Suppressor macrophage (primary cell): ENCODE measurements at places on chromosomes 11 and 22.

- no peak for DNase-seq
Observed at GRCh38 chr11:13118650-13119049, 109.5 kb downstream of the RASSF10 start.

GRCh38 chr11:74494916-74495315 is 1.4 kb upstream of the LIPT2 start:
- no peak for DNase-seq

GRCh38 chr11:12281571-12282478 is 95.5 kb upstream of the PARVA start:
- peak; percentile 83 for DNase-seq

DNA sequence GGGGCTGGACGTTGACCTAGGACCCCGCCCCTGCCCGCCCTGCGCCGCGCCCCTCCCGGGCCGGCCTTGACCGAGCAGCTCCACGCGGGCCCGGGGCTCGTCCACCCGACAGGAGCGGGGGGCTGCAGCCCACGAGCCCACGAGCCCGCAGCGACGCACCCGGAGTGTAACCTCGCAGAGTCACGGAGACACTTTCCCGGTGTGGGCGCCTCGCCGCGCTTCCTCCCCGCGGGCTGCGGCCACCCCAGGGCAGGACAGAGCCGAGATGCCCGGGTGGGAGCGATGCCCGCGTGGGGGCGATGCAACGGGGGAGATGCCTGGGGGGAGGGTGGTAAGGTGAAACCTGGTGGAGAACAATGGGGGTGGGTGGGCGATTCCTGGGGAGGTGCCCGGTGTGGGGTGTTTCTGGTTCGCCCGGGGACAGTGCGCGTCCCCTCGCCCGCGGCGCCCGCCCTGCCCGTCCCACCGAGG is 4.9 kb upstream of the ZBED4 start:
- DNase-seq: peak; percentile 25

DNA sequence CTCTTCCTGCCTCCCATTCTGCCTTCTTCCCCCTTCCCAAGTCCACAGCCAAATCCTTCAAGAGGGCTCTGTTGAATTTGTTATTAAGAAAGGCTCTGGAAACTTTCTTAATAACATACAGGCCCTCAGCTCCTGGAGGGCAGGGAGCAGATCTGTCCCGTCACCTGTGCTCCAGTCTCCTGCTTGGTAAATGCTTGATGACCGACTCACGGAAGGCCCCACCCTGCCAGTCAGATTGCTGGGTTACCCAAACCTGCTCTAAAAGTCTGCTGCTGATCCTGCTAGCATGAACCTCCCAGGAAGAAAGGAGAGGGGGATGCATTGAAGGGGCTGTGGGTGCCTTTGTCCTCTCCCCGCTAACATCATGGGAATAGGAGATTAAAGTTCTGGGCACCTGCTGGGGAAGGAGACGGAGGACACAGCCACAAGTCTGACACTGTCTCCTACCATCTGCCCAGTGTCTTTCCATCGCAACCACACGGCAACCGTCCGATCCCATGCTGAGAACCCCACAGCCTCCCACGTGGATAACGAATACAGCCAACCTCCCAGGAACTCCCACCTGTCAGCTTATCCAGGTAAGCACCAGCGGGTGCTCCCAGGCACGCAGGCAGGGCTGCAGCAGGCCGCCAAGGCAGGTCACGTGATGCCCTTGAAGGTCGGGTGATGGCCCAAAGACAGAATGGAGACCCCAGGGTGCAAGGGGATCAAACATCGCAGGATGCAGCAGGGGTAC is 22.5 kb downstream of the CD5 start:
- DNase-seq: no peak

GRCh38 chr11:57414612-57415212 is 12.2 kb downstream of the SLC43A3 start:
- no peak for DNase-seq

DNA sequence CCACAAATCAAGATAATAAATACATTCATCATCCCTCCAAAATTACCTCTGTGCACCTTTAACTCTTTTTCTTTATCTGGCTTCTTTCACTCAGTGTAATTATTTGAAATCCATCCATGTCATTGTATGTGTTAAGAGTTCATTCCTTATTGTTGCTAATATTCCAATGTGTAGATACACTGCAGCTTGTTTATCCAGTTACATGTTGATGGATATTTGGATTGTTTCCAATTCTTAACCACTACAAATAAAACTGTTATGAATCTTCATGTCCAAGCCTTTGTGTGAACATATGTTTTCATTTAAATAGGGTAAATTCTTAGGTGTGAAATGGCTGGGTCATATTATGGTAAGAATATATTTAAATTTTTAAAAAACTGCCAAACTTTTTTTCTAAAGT is 323.3 kb upstream of the NCAM1 start:
- no peak for DNase-seq

DNA sequence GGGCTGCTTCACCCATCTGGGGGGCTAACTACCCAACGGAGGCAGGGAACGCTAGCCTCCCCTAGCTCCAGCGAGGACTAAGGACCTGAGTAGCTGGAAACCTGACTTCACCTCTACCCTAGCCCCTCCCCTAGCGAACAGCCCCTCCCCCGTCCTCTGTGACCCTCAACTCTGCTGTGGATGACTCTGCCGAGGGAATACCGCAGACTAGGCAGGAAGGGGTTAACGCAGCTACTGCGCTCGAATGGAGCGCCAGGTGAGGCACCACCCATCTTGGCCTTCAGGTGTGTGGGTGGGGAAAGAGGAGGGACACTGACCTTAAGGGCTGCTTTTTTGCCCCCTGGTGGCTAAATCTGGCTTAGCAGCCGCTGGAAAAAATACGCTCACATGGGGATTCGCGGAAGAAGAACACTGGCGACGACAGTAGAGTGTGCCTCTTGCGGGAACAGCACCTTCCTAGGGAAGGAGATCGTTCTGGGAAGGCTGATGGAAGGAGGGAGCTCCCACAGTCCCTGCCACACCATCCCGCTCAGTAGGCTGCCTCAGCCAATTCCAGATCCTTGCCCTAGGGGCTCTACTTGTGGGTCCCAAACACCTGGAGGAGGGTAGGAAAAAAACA is 4.5 kb upstream of the BCL9L start:
- peak; percentile 85 for DNase-seq

DNA sequence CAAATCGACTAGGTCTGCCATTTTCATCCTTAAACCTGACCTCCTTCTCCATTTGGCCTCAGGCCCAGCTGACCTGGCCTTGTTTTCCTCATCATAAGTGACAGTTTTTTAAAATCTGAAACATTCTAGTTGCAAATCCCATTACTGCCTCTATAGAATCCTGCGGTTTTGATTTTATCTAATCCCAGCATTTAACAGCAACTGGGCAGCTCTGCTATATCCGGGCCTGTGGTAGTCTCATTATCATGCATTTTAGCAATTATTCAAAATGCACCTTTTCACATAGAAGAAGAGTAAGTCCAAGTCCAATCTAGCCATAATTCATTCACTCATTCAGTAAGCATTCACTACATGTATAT is 28.6 kb upstream of the BIRC3 start:
- no peak for DNase-seq

- DNase-seq: peak; percentile 52
Observed at GRCh38 chr11:1640076-1640946, 10.7 kb downstream of the KRTAP5-5 start.

- no peak for DNase-seq
Observed at GRCh38 chr11:1817511-1817910, 17.3 kb upstream of the SYT8 start.

DNA sequence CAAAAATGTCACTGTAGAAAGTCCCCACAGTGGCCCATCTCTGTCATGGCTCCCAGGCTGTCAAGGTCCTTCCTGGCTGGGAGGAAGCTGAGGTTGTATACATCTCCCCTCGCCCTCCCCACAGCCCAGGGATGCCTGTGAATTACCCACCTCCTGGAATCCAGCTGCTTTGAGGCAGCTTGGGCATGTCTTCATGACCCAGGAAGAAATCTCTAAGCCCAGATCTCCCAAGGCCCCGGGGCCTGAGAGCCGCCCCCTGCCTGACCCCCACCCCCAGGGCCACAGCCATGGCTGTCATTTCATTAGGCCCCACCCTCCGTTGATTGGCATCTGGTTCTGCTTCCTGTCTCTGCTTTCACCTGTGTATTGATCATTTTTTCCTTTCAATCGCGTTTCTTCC is 207.5 kb downstream of the TBC1D22A start:
- no peak for DNase-seq

GRCh38 chr22:50577697-50577986 is 585 bp downstream of the CPT1B start:
- DNase-seq: no peak

DNA sequence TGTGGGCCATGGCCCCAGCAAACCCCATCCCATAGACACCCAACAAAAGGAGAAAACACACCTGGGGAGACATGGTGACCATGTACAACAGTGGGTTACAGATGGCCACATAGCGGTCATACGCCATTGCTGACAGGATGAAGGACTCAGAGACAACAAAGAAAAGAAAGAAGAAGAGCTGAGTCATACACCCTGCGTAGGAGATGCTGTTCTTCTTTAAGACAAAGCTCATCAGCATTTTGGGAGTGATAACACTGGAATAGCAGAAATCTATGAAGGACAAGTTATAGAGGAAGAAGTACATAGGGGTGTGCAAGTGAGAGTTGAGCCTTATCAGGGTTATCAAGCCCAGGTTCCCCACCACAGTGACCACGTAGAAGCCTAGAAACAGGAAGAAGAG is 4.9 kb downstream of the OR8B8 start:
- no peak for DNase-seq

DNA sequence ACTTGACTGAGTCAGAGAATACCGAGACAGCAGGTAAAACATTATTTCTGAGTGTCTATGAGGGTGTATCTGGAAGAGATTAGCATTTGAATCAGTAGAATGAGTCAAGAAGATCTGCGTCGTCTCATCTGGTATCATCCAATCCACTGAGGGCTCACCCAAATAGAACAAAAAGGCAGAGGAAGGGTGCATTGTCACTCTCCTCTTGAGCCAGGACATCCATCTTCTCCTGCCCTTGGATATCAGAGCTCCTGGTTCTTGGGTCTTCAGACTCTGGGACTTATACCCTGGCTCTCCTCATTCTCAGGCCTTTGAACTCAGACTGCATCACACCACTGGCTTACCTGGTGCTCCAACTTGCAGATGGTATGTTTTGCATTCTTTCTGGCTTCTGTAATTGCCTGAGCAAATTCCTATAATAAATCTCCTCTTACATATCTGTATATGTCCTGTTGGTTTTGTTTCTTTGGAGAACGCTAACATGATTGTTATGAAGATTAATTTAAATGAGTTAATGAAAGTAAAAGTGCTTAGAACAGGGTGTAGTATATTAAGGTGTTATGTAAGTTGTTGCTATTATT is 49.3 kb downstream of the ME3 start:
- no peak for DNase-seq

- peak; percentile 68 for DNase-seq
Observed at GRCh38 chr22:44459551-44459950, 38.5 kb downstream of the RTL6 start.

GRCh38 chr11:131671734-131672133 is 301.3 kb downstream of the NTM start:
- DNase-seq: no peak

DNA sequence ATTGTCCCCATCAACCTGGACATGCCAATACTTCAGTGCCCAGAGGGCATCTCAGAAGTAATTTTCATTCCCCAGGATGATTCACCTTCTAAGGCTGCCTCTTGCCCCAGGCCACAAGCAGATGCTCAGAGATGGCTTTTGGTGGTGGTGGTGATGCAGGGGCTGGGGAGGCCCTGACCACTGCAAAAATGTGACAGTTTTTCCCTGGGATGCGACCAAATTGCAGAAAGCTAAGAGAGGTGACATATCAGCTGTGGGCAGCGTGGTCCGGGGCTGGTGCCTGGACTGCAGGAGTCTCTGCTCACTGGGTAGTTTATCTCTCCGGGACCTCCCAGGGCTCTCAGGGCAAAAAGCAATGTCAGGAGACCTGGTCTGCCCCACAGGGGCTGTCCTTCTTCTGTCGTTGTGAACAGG is 39.7 kb upstream of the ACCSL start:
- no peak for DNase-seq

GRCh38 chr11:120964857-120965256 is 59.0 kb upstream of the TBCEL start:
- no peak for DNase-seq

DNA sequence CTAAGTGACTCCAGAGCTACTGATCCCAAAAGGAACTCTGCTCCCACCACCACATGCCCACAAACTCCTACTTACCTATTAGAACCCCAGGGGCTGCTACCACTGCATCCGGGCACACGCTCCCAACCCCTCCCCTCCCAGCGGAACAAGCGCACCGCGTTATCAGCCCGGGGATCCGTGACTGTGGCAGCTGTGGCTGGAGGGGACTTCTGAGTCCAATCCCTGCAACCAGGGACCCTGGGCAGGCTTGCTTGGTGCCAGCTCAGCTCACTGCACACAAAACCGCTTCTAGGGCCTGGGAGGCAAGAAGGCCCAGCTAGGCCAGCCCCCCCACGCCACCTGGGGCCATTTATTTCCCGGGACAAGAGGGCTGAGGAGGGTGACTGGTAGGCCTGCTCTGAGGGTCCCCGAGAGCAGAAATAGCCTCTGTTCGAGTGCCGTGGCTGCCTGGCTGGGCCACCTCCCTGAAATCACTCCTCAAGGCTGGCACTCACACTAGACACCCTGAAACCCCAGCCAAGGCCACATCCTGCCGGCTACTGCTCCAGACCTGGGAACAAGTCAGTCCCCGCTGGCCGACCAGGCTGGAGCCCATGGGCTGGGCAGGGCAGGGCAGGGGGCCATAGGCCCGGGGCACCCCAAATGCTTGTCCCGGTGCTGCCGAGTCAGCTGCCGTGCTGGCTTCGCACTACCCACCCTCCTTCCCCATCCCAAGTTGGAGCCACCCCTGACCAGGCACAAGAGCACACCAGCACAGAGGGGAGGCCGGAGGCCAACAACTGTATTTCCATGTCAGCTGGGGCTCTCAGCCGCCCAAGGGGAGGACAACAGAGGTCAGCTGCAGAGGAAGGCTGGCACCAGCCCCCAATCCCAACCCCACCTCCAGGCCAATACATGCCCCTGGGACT is 1.9 kb upstream of the IFITM10 start:
- DNase-seq: no peak

- DNase-seq: no peak
Observed at GRCh38 chr11:1224491-1225385, 1.9 kb downstream of the MUC5B start.

DNA sequence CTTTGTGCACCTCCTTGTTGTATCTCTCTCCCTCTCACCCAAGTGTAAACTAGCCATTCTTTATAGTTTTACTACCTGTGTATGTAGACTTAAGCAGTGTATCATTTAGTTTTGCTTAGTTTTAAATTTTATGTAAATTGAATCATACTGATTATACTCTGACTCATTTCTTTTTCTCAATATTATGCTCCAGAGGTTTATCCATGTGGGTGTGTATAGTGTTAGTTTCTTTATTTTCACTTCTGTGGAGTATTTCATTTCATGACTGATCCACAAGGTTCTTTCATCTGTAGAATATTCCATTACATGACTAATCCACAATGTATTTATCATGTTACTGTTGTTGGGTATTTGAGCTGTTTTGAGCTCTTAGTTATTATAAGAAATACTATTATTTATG is 62.0 kb downstream of the CCDC34 start:
- no peak for DNase-seq

DNA sequence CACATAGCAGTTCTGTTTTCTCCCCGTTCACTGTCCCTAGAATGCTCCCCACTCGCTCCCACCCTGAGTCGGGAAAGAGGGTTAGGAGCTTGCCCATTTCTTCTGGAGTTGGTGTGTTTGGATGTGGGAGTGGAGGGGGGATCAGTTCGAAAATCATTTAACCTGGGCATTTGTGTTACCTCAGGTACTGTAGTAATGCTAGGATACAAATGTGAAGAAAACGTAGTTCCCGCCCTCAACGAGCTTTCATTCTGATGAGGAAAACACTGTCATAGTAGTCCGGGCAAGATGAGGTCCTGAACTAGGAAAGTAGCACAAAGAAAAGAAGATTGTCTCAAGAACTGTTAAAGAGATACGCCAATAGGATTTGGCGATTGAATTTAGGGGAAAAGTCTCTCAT is 539 bp downstream of the SDHD start:
- no peak for DNase-seq
